Germinal center (tissue), 1 donor: ENCODE measurements at places on chromosomes 1 and 21.

DNA sequence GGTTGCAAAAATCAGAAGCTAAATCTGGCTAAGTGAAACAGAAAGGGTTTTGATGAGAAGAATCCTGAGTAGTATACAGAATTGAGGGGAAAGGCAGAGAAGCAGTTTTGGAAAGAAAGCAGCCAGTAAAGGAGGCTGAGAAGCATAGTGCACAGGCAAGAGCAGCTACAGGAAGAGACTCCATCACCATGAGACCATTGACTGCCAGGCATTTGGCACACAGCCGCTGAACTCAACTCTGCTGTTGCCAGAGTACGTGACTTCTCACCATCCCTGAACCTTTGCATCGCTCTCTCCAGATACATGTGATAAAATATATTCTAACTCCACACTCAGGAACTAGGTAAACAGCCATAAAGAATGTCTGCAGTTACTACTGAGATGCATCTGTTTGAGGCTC is 128.3 kb upstream of the C1orf21 start:
- no peak for DNase-seq

- DNase-seq: no peak
Measured at GRCh38 chr1:90963651-90964050, 58.2 kb downstream of the ZNF644 start.

DNA sequence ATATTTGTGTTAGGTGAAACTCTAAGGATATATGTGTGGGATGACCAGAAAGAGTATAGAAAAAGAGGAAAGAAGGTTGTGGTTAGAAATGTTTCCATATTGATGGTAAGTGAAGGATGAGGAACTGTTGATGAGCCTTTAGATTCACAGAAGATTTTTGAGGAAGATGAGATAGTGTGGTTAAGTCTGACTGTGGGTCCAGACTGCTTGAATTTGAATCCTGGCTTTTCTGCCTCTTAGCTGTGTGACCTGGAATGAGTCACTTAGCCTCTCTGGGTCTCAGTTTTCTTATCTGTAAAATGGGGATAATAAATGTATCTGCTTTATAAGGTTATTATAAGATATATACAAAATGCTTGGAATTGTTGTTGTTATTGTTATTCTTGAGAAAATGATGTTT is 27.5 kb downstream of the RGL1 start:
- no peak for DNase-seq

DNA sequence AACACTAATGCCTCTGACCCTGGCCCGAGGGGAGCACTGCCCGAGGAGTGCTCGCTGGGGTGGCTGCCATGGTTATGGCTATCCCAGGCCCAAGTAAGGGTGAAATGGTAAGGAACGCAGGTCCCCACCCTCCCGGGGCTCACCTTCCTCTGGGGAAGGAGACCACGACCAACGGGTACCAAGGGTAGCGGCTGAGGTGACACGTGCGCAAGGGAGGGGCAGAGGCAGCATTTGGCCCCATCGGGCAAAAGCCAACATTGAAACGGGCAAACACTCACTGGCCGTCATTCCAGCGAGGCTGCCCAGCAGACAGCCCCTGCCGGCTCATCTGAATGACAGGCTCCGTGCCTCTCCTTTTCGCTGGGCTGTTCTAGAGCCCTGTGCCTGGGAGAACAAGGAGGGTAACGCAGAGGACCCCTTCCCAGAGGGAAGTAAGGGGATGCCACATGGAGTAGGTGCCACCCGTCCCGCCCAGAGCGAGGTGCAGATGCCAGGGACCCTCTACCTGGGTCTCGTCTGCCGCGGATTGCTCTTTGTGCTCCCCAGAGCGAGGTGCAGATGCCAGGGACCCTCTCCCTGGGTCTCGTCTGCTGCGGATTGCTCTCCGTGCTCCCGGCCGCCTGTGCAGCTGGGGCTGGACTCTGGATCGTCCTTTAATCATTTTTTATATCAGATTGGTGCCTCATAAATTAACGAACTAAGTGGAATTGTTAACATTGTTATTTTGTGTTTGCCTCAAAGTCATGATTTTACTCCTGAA is 16.2 kb downstream of the ACTRT2 start:
- no peak for DNase-seq

DNA sequence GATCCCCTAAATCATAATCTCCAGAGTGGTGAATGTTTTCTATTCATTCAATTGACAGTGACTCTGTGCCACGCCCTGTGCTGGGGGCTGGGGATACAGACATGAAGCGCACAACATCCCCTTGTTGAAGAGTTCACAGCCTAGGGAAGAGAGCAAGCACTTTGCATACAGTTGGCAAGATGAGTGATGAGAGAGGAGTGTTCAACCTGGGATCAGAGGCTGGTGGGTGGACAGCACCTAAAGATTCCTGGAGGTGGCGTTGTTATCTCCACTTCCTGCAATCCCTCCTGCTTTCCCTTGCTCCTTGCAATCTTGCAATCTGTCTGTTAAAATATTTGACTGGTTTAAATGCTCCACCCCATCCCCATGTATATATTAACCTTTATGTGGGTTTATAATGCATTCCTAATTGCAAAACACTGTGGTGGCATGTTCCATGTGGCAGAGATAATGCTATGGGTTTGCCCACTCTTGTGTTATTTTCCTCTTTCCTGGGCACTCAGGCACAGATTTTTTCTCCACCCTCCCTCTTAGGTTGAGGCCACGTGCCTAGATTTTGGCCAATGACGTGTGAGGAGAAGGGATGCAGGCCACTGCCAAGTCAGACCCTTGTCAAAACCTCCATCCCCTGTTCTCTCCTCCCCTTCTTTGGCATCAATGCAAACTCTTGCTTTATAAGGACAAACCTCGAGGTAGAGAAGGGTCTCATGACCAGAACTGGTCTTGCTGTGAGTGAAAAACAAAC is 36.2 kb upstream of the GADD45A start:
- DNase-seq: no peak

- DNase-seq: peak; percentile 80
Measured at GRCh38 chr1:212794561-212795014, 2.9 kb downstream of the TATDN3 start.

DNA sequence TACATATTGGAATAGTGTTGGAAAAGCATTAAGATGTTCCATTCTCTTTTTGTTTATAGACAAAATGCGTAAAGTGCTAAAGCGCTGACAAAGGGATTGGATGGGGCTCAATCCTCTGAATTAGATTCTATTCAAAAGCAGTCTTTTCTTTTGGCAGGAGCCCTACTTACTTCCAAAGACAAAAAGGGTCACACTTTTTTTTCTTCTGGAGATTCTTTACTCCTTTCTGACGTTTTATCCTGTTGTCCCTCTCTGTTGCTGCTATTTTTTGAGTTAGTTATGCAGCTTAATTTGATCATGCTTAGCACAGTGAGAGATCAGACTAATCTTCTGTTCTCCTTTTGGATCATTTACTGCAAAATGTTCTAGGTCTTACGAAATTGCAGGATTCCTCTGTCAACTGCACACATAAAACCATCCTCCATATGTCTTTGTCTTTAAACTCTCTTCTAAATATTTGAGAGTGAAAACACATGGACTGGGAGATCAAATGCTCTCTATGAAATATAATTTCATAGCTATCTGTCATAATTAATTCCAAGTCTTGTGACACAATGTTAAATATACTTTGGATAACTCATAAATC is 656.4 kb upstream of the ADGRL2 start:
- no peak for DNase-seq

GRCh38 chr21:36125512-36126207 is 9.2 kb upstream of the CBR3 start:
- peak; percentile 44 for DNase-seq

GRCh38 chr1:226364514-226364899 is 43.4 kb downstream of the PARP1 start:
- DNase-seq: no peak

DNA sequence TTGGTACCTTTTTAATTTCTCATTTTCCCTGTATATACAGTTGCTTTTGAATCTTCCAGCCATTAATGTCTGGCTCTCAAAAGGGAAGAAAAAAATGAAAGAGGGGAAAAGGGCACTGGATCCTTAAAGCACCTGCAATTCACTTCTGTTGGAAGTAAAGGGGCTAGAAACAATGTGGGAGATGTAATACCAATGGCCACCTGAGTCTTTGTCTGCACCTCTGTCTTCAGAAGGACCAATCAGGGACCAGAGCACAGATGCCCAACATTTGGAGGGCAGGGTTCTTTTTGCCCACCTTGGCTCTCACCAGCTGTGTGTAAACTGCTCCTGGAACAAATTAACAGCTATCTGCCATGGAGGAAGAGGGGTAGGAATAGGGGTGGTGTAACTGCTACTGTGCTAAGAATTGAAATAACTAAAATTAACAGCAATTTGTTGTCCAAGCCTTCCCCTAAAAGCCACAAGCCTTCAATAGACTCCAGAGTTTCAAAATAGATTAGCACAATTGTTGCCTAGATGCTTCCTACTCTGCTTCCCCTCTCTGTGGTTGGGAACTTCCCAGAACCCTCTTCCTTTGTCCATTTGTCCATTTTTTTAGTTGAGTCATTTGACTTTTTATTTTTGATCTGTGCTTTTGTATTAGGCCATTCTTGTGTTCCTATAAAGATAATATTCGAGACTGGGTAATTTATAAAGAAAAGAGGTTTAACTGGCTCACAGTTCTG is 11.5 kb upstream of the LRRC8B start:
- DNase-seq: no peak

- no peak for DNase-seq
Measured at GRCh38 chr1:102434421-102434820, 437.7 kb upstream of the OLFM3 start.

DNA sequence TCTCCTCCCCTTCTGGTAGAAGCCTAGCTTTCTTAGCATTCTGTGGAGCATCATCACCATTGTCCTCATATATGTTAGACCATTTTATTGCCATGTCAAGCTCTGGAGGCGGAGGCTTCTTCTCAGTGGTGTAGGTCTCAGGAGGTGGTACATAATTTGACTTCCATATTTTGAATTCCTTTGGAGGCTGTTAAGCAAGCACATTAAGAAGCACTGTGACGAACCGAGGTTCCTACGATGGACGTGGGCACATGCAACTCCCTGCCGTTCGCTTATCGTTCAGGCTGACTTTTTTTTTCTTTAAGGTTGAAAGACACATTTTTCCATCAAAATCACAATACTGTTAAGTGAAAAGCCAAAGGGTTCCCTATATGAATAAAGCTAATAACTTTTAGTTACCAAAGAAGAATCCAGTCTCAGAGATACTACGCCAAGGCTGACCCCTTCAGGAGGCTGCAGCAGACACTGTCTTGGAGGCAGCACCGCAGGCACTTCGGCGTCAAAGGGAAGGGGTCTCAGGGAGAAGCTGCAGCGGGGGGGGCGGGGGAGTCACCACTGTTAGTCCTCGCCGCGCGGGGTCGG is 835 bp downstream of the C1orf52 start:
- DNase-seq: no peak

- no peak for DNase-seq
Measured at GRCh38 chr1:232675898-232676297, 46.0 kb upstream of the SIPA1L2 start.

DNA sequence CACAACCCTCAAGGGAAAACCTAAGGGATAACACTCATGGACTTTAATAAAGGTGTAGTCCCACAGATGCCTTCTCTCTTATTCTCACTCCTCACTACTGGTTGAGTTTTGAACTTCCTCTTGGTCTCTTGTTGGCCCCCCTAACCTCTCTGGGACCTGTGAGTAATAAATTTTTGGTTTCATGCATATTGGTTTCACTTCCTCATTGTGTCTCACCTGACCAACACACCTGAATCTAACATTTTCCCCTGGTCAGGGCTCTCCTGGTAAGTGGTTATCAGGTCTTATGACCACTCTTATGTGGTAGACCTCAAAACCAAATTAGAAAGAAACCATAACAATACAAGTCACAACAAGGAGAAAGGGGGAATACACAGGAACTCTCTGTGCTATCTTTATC is 60.5 kb upstream of the PRMT6 start:
- DNase-seq: no peak

DNA sequence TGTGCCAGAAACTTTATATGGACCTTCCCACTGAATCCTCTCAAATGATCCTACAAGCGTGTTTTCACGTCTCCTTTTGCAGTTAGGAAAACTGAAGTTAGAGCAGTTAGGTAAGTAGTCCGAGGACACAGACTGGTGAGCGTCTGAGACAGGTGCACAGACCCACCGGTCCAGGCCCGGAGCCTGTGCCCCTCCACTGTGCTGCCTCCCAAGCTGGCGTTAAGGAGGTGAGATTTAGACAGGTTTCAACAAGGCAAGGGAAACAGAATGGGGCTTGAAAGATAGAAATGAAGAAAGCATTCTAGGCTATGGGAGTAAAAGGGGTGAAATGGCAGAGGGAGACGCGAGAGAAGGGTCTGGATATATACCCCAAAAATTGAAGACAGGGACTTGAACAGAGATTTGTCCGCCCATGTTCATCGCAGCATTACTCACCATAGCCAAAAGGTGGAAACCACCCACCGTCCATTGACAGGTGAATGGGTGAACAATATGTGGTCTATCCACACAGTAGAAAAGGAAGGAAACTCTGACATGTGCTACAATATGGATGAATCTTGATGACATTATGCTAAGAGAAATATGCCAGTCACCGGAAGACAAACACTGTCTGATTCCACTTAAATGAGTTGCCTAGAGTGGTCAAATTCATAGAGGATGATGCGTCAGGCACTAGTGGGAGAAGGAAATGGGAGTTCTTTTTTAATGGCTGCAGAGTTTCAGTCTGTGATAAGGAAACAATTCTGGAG is 15.7 kb upstream of the PKP1 start:
- no peak for DNase-seq

- DNase-seq: no peak
Measured at GRCh38 chr1:22276396-22276748, 133.5 kb upstream of the WNT4 start.

DNA sequence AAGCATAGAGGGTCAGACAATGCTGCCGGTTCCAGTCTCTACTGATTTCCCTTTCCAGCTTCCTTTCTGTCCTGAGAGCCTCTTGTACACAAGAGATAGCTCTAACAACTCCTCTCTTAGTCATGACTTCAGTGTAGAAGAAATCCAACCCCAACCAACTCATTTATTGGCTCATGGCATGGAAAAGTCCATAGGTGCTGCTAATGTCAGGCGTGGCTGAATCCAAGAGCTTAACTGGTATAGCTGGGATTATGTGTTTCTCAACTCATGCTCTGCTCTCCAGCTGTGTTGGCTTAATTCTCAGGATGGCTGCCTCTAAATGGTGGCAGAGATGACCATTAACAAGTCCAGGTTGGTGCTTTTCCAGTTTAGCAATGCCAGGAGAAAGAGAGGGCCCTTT is 12.4 kb upstream of the THRAP3 start:
- DNase-seq: no peak

DNA sequence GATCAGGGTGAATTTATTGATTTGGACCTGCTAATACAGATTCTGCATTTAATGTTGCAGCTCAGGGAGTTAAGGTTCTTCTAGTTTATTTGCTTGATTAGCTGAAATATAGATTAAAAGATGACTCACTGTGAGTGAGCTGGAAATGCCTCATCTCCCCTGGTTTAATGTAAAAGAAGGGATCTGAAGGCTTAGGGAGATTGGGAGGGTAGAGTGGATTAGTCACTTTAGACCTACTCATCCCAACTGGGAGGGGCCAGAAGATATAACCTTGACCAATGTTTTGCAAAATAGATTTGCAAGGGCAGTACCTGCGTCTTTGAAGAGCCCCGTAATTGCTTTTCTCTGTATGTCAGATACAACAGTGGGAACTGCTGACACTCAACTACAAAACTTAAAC is 922.8 kb upstream of the ADGRL4 start:
- DNase-seq: no peak

- DNase-seq: no peak
Measured at GRCh38 chr1:211800925-211801607, 29.5 kb downstream of the LPGAT1 start.
